ENCODE measurements at places on chromosomes 12 and 14.

DNA sequence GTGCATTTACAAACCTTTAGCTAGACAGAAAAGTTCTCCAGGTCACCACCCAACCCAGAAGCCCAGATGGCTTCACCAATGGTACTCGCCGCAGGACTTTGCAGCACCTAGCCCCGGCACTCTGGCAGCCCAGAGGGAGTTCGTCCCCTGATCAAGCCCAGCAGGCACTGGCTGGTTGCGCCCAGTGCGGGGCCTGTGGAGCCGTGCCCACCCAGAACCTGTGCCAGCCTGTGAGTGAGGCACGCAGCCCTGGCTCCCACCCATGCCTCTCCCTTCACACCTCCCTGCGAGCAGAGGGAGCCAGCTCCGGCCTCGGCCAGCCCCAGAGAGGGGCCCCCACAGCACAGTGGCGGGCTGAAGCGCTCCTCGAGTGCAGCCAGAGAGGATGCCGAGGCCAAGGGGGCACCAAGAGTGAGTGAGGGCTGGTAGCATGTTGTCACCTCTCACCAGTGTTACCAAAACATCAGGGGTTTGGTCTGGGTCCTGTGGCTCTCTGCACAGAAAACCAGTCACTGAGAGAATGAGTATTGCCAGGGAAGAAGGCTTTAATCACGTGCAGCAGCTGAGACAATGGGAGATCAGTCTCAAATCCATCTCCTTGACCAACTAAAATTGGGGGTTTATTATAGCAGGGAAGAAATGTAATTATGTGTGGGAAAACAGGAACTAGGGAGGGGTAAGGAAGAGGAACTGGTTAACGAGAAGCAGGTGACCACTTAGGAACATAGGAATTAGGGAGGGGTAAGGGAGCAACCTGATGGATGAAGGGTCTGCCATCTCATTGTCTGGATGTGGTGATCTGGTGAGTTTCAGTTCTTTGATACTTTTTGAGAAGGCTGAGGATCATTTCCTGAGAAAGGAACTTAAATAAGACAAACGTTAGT, 151.3 kb downstream of the NUBPL start:
- DNase-seq, result no peak

- no peak for DNase-seq
These were observed at the start of gene ZNF385A for GRCh38 chr12:54384591-54385041. Gene ZNF385A, minus strand, starts transcription at chr12:54384733. Its CDS starts 219 bp downstream, at chr12:54384514.

GRCh38 chr14:77838831-77839511, 39.1 kb downstream of the ADCK1 start:
- DNase-seq, result no peak

GRCh38 chr14:64940336-64940910, 2.1 kb downstream of the GPX2 start:
- DNase-seq, result no peak

DNA sequence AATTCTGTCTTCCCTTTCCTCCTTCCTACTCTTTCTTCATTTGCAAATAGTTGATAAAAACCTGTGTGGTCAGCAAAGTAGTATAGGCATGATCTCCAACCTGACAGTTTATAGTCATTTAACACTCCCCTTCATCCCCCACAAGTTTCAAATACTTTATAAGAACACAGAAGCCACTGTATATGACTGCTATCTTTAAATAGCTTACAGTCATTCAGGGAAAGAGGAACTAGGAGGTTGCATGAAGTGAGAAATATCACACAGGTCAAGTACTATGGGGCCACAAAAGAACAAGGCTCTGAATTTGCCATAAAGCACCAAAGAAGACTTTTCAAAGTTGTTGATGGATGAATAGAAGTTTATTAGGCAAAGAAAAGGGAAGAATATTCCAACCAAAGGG, 431.3 kb downstream of the NPAS3 start:
- no peak for DNase-seq

DNA sequence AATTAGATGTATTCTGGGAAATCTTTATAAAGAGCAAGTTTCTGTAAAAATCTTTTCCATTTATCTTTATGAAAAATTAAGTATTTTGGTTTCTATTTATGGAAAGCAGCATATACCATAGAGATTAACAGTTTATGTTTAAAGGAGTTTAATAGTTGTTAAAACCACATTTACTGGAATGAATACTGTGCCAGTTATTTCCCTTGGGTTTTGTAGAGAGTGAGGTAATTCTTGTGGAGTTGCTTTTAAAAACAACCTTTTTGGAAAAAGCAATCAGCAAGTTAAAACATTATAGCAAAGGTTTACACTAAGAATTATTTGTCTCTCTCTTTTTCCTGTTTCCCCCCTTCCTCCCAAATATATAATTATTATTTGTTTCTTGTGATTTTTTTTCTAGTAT, 34.9 kb downstream of the AEBP2 start:
- DNase-seq, result no peak

DNA sequence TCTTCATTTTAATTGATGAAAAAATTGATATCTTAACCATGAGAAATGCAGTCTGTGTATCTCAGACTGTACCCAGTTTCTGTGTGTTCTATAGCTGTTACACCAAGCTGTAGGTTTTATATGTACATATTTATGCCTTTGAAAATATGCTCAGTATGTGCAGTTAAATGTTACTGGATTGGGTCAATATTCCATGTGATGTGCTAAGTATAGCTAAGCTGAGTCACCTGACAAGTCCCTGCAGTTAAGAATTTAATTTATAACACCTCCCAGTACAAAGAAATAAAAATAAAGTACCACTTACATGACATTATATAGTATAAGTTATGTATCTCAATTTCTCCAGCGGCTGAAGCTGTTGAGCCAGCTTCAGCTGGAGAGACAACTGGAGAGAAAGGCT, 984.0 kb downstream of the GALC start:
- no peak for DNase-seq

GRCh38 chr14:68557648-68558047, 235.2 kb downstream of the ZFP36L1 start:
- DNase-seq, result no peak

DNA sequence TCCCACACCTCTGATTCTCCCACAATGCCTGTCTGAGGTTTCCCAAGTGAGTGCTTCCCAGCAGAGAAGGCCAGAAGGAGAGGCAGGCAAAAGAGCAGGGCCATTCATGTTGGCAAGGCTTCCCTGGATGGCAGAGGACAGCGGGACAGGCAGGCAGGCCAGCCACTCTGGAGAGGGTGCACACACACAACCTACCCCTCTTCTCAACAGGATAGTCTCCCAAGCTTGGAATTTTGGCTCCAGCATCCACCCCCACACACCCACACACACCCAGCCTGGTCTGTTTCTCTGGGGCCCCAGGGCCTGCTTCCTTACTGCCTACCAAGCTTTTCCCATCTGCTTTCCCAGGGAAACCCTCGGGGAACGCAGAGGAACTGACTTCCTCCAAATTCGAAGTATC, 15.4 kb upstream of the RACGAP1 start:
- DNase-seq, result no peak

- DNase-seq, result no peak
These were observed 28.6 kb downstream of the AMN start for GRCh38 chr14:102951034-102951433.

DNA sequence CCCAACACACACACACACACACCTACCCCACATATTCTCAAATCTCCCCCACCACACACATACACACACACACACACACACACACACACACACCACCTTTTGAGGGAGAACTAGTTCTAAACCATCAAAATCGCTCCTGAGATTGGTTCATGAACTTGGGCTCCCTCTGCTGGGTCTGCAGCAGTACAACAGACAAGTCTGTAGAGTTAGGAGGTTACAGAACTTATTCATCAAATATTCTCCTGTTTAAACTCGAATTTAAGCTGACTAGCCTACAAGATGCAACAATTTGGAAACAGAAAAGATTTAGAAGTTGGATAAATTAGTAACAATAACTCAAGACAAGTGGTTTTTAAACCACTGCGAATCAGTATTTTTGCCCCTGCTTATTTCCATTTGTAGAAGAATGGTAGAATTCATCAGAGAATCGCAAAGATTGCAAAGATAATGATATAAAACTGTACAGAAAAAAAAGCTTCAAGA, 136.4 kb upstream of the USP15 start:
- peak; percentile 28 for DNase-seq

DNA sequence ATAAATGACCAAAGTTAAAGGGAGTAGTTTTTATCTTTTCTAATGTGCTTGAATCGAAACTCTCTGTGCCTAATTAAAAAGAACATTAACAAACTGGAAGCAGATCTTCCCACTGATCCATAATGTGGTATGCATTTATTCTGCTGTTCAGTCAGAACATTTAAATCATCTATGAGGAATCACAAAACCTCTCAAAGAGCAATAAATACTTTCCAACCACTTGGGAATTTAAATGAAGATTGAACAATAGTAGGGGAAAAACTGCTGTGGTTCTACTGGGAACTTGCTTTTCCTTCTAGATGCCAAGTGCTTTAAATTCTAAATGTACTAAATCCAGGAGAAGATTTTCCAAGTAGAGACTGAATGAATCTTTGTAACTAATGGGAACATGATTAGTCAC, 12.3 kb upstream of the CHPT1 start:
- DNase-seq, result no peak

DNA sequence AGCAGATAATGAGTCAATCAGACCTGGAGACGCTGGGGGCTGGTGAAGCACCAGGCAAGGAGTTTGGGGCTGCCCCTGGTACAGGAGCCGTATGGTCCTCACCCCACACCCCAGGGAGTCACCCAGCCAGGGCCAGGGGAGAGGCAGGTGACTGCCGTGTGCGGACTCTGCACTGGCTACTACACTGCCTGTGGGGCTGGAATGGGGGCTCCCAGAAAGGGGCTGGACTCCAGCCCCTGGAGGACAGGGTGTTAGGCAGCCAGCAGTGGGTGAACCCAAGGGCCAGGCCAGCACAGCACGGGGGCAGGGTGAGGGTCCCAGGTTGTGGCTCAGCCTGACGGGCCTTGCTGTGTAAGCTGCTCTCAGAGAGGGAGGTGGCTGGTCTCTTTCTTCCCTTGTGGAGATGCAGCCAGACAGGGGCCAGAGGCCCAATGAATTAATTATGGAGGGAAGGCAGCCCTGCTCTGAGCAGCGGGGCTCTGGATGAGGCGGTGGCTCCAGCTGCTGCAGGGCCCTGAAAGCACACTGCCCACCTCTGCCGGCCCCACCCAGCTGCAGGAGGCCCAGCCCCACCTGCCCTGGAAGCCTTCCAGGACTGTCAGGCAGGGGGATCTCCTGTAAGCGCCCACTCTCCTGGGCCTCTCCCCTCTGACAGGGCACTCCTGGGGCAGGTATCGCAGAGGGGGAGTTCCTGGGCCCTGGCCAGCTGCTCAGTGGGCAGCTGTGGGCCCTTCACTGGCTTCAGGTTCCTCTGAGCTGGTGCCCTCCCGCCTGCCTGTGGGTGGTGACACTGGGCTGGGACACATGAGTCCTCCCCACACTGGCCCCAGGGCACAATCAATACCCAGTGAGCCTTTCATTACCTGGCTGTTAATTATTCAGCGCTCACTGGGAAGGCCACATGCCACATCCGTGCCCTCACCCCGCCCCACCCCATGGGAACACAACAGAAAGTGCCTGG, 142.5 kb upstream of the C14orf180 start:
- no peak for DNase-seq

GRCh38 chr12:122503147-122503751, 2.5 kb upstream of the ZCCHC8 start:
- DNase-seq, result no peak

- no peak for DNase-seq
These were observed 113.5 kb upstream of the VASH1 start for GRCh38 chr14:76647697-76648298.

- no peak for DNase-seq
These were observed 38.9 kb upstream of the LRP6 start for GRCh38 chr12:12305568-12306300.

DNA sequence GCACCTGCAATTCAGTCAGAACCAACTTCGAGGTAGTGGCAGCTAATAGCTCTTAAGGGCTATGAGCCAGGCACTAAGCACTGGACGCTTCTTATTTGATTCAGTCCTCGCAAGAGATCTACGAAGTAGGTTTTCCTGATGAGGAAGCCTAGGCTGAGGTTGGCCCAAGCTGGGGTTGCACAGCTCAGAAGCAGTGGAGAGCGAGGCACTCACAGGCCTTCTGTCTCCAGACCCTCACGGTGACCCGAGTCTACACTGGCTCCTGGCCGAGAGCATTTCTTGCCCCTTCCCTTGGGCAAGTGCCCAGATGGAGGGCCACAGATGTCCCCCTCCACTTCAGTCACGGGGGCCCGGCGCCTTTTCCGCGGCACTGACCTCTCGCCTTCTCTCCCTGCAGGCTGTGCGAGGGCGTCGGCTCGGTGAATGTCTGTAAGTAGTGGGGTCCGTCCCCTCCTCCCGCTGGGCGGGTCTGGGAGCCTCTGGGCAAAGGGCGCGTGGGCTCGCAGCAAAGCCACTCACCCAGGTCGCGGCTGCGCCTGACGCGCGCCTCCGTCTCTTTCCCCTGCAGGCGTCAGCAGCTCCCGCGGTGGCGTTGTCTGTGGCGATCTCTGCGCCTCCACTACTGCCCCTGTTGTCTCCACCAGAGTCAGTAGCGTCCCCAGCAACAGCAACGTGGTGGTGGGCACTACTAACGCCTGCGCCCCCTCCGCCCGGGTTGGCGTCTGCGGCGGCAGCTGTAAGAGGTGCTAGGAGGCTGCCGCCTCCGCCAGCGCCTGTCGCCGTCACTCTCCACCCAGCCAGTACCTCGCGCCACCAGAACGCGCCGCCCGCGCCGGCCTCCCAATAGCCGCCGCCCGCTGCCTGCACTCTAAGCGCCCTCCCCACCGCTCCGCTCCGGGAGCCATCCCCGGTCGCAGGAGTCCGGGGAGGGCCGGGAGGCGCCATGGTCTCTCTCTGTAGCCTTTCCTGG, 13.1 kb downstream of the KRT83 start:
- no peak for DNase-seq

- DNase-seq, result peak; percentile 52
These were observed 3.1 kb downstream of the MAP3K12 start for GRCh38 chr12:53495903-53496751.

GRCh38 chr14:101506211-101506925, 54.9 kb upstream of the DIO3 start:
- peak; percentile 7 for DNase-seq

- no peak for DNase-seq
These were observed 63.3 kb downstream of the ACSS3 start for GRCh38 chr12:81141217-81141616.

GRCh38 chr12:67701121-67701520, 52.6 kb downstream of the DYRK2 start:
- DNase-seq, result no peak

GRCh38 chr12:47943623-47944340, 19.6 kb upstream of the TMEM106C start:
- no peak for DNase-seq

DNA sequence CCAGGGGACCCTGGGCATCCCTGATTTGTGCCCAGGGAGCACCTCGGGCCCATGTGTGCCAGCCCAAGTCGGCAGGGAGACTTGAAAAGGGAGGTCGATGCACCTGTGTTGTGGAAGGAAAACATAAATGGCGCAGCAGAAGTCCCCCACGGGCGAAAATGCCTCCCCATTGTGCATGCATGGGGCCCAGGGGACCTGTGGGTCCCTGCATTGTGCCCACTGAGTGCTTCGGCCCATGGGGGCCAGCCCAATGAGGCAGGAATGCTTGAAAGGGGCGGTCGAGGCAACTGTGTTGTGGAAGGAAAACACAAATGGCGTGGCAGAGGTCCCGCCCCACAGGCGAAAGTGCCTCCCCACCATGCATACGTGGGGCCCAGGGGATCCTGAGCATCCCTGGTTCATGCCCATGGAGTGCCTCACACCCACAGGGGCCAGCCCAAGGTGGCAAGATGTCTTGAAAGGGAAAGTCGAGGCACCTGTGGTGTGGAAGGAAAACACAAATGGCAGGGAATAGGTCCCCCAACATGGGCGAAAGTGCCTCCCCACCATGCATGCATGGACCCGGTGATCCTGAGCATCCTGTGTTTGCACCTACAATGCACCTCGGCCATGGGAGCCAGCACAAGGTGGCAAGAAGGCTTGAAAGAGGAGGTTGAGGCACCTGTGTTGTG, 368.0 kb downstream of the ALG10 start:
- DNase-seq, result no peak

GRCh38 chr12:43147878-43148277, 404.1 kb downstream of the ADAMTS20 start:
- DNase-seq, result no peak

All from tibial nerve (tissue), 4 donors.